ENCODE measurements at places on chromosomes 12 and 14.

GRCh38 chr12:12722435-12723148 is 5.4 kb downstream of the CDKN1B start:
- DNase-seq = no peak

- DNase-seq = no peak
Measured at GRCh38 chr12:92524489-92524888, 178.3 kb upstream of the PLEKHG7 start.

GRCh38 chr14:74425525-74426201 is 347 bp downstream of the SYNDIG1L start:
- DNase-seq = no peak

DNA sequence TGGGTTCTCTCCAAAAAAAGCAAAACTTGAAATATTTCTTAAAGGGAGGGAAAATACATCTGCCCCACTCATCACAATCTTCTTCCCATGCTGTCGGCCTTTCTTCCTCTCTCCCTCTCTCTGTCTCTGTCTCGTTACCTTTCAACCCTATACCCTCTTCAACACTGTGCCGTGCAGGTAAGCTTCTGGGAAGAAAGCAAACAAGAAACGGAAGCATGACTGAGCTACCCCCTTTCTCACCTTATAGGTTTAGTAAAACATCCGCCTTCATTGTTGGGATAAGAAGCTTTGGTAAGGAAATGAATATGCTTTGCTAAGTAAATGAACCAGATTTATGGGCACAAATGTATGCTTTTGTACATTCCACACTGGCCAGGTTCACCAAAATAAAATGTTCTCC is 63.0 kb downstream of the TMEM30B start:
- no peak for DNase-seq

GRCh38 chr12:38427442-38427841 is 110.9 kb downstream of the ALG10B start:
- no peak for DNase-seq

GRCh38 chr12:67096533-67097318 is 172.4 kb upstream of the CAND1 start:
- DNase-seq = no peak

DNA sequence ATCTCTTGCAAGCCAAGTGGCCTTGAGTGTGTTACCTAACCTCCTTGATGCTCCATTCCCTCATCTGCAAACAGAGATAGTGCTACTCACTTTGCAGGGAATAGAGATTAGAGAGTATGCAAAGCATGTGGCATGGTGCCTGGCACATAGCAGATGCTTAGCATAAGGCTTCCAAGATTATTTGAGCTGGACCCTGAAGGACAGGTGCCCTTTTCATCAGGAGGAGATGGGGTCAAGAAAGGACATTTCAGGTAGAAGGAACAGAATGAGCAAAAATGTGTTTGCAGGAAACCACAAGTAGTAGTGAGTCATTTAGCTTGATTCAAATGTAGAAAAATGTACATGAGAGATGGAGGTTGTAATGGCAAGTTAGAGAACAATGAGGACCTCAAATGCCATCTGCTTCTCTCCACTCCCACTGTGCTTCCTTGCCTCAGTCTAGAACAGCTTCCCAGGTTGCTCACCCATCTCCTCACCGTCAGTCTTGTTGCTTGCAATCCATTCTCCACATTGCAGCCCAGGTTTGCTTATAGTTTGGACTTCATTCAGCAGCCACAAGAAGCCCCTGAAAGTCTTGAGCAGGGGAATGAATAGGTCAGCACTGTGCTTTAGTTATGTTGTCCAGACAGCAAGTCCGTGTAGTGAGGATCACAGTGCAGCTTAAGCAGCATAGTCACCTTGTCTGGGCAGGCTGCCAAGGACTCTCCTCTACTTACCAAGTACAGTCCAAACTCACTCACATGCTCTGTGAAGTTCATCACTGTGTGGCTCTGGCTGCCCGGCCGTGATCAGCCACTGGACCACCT is 536.3 kb upstream of the CCDC196 start:
- DNase-seq = no peak

GRCh38 chr12:87756721-87757120 is 272.5 kb downstream of the C12orf50 start:
- no peak for DNase-seq

DNA sequence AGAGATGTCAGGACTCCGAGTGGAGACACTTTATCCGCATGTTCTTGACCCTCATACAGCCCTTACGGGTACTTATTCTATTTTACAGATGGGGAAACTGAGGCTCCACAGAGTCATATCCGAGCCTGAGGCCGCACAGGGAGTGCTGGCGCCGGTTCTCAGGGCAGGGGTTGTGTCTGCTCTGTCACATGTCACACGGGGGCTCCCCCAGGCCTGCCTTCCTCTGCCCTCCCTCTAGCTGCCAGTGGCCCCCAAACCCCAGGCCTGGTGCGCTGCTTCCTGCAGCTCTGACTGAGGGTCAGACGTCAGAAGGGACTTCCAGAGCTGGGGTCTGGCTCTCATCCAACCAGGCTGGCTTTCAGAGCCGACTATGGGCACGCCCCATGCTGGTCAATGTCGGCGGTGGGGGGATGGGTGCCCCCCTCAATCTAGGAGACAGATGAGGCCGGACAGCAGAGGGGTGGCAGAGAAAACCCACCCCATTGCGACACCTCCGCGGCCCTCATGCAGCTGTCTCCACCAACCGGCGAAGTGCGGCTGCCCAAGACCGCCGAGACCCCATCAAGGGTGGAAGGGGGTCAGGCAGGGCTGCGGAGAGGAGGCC is 811 bp upstream of the INF2 start:
- DNase-seq = no peak

DNA sequence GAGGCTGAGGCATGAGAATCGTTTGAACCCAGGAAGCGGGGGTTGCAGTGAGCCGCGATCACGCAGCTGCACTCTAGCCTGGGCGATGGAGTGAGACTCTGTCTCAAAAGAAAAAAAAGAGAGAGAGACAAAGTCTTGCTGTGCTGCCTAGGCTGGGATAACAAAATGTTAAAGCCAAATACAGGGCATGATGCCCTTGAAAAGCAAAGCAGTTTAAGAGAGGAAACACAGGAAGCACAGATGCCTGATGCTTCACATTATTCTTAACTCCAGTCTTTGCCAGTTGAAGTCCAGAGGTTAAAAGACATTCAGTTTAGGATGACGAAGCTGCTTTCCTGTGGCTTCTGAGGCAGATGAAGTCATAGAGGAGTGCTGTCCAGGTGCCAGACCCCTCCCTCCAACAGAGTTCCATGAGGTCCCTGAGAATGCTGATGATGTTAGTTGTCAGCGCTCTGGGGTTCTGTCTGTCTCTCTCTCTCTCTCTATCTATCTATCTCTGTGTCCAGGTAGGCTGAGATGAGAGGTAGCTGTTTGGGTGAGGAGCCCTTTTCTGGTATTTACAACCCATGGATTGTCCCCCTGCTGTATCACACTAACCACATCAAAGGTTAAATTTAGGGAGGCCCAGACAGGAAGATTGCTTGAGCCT is 4.9 kb upstream of the MRPL52 start:
- no peak for DNase-seq

- DNase-seq = peak; percentile 46
Measured at GRCh38 chr12:57096099-57096572, 7.2 kb downstream of the NAB2 start.

DNA sequence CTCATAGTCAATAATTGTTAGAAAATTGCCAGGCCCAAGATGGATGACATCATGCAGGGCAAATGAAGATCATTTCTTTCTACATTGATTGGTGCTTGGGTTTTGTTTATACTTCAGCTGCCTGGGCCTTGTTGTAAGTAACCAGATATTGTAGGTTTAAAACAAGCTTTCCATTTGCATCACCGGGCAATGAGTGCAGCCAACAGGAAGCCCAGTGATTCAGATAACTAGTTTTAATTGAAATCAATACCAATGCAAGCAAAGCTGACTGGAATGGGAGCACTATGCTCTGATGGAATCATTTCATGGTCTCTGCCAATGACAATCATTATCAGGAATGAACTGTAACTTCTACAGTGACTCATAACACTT is 279.3 kb downstream of the DUSP6 start:
- no peak for DNase-seq

- DNase-seq = no peak
Measured at GRCh38 chr14:101705733-101706508, 55.6 kb upstream of the PPP2R5C start.

GRCh38 chr12:51205350-51205749 is 12.5 kb downstream of the POU6F1 start:
- no peak for DNase-seq

- no peak for DNase-seq
Measured at GRCh38 chr12:21444193-21445146, 7.0 kb downstream of the PYROXD1 start.

DNA sequence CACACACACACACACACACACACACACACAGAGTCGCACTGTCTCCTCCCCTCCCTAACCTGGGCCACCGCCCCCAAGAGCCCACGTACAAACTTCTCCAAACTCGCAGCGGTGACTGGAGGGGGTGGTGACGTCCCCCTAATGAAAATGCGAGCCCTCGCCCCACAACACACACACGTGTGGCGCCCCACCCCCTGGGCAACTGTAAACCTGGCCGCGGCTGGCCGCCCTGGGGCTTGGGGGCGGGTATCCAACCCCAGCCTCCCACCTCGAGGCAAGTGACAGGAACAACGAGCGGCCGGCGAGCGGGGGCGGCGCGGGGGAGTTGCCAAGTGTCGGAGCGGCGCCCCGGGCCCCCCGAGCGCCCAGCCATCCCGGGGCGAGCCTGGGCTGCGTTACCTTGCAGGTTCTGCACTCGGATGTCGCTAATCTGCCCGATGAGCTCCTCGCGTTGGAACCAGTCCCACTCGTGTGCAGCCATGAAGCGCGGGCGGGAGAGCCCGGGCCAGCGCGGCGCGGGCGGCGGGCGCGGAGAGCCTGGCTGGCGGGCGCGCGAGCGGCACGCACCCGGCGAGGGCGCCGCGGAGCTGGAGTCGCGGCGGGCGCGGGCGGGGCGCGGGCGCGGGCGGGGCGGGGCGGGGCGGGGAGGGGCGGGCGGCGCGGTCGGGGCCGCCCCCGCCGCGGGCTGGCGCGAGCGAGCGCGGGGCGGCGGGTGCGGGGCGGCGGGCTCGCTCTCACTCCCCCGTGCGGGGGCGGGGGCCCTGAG is at the start of gene CLMN:
TSS of gene CLMN (minus strand) at position 597 of the 766 bp plus-strand sequence. CDS start at position 481, 116 bp downstream.
- peak; percentile 55 for DNase-seq

DNA sequence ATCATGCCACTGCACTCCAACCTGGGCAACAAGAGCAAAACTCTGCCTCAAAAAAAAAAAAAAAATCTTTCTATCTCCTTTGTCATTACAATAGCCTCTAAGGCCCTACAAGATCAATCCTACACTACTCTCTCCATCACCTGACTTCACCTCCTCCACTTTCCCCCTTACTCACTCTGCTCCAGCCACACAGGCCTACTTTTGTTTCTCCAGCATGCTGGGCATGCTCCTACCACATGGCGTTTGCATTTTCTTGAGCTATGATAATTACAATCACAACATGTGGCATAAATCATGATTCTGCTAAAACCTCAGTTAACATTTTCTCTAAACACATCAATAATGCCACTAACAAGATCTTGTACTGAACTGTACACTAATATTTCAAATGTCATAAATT is 7.8 kb downstream of the PPP1R13B start:
- DNase-seq = no peak

- peak; percentile 19 for DNase-seq
Measured at GRCh38 chr12:78864870-78865463, 393 bp downstream of the SYT1 start.

- DNase-seq = no peak
Measured at GRCh38 chr12:103272949-103273348, 222.8 kb downstream of the C12orf42 start.

DNA sequence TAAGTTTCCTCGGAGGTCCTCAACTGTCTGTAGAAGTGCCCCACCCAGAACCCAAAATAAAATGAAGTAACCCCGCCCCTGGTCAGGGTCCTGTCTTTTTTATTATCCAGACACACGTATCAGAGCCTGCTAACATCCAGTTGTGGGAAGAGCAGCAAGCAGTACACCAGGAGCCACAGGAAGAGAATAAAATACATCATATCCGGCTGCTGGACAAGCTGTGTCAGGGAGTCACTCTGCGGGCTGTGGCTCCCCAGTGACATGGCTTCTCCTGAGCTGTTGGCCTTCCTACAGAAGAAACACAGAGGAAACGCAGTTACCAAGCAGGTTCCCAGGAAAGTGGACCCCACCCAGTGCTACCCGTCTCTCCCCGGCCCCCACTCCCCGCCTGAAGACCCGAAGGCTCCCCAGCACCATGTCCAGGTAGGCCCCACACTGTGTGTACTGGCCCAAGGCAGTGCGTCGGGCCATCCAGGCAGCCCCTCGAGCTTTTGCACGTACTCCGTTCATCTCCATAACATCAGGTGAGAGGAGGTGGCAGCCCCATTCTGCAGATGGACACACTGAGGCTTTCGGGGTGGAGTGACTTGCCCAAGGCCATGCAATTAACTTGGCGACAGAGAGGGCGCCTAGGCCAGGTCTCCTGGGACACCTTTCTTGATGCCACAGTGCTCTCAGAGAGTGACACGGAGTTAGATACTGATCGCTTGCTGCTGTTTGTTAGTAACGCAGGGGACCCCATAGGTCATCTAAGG is 34.3 kb upstream of the DICER1 start:
- no peak for DNase-seq

DNA sequence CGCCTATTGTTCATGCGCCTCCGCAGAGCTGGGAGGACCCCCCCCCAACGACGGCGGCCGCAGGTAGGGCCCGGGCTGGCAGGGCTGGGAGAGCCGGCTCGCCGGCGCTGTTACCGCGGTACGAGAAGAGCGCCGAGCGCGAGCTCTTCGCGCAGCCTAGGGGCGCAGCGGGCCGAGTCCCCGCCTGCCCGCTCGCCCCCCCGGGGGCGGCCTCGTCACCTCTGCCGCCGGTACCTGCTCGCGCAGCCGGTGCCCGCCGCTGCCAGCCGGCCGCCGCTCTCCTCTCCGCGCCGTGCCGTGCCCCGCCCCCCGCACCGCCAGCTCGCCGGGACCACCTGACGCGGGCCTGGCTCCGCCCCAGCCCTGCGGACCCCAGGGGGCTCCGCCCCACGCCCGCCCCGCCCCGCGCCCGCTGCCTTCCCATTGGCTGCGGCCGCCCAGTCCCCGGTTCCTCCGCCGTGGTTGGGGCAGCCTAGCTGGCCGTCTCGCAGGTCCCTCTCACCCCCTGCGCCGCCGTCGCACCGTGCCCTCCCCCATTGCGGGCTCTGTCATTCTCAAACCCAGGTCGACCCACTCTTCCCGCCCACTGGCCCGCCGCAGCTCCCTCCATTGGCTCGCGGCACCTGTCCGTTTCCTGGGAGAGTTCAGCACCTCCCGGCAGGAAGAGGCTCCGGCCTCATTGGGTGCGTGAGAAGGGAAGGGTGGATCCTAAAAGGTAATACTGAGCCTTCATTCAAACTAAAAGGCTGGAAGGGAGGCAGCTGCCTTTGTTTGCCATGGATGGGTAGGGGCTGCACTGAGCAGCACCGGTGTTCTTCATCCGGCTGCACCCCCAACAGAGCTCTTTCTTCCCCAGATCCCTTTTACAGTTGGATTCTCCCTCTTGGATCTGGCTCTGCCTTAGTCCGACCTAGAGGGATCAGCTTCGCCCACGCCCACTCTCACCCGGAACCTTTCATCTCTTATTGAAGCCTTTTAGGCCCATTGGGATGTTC is at the start of gene MAP3K9:
TSS of gene MAP3K9 (minus strand) at position 289 of the 995 bp plus-strand sequence. CDS start 342 bp downstream, outside the sequence.
- peak; percentile 98 for DNase-seq

Measured in head of caudate nucleus (tissue), 42 donors.